ENCODE measurements at places on chromosomes 5 and 9.
A peak's percentile ranks its signal among the peaks of the same experiment; 100 is the strongest.

- DNase-seq, result no peak
Measured at GRCh38 chr5:126373375-126374108, 49.7 kb upstream of the GRAMD2B start.

DNA sequence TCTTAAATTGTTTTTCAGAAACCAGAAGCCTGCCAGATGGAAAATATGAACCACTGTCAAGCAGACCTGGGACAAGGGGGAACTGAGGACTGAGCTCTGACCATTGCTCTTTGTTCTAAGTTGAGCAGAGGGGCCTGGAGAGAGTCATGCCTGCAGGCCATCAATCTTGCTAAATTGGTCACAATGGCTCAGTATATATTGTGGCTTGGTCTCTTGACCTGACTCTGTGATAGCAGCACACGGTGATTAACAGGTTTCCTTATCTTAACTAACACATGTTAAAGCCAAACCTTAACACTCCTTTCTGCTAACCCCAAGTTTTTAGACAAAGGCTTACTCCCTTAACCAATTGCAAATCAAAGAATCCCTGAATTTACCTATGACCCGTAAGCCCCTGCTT is 1281.2 kb upstream of the NUDT12 start:
- no peak for DNase-seq

DNA sequence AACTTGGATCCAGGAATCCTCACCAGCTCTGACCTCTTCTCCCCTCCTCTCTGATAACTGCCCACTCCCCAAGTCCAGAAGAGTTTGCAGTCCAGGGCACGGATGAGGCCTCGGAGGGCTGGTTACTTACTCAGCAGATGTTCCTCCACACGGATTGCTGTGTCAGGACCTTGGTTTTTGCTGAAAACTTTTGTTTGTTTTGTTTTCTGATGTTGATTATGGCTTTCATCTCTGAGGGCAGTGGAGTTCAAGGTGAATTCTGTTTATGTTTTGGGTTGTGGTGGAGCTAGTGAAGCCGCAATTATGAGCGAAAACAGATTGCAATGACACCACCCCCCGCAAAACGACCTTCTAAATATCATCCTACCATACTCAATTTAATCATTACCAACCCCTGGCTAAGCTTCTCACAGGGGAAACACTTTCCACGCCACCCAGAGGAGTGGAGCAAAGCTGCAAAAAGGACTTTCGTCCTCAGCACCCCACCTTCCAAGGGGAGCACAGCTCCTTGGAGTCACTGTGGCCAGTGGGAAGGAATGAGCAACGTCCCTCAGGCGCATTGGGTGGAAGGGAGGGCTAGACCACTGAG is 92.7 kb upstream of the SAP30L start:
- no peak for DNase-seq

- DNase-seq, result no peak
Measured at GRCh38 chr5:72209147-72210115, 102.2 kb downstream of the MAP1B start.

DNA sequence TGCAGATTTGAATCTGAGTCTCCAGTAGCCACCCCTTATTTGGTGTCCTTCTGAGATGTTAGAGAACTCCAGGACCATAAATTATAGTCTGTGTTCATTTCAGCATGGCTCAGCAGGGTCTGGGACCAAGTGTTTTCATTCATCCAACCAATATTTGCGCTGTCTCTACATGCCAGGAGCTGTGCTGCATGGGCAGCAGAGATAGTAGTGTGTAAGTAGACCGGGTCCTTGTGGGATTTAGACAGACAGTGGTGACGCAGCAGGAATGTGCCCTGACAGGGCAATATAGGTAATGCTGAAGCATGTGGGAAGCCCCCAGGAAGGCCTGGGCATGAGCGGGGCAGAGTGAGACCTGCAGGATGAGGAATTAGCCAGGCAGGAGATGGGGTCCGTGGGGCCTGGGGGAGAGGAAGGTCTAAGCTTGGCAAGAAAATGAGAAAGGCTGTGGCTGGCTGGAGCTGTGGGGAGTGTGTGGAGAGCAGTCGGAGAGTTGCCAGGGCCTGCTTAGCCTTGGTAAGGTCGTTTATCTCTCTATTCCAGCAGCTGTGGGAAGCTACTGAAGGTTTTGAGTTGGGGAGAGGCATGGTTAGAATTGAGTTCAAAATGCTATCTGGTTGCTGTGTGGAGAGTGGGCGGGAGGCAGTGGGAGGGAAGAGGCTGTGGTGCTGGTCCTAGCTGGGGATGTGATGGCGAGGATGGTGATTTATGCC is 16.8 kb downstream of the STXBP1 start:
- no peak for DNase-seq

- DNase-seq, result no peak
Measured at GRCh38 chr5:137279521-137280231, 219.4 kb downstream of the SPOCK1 start.

DNA sequence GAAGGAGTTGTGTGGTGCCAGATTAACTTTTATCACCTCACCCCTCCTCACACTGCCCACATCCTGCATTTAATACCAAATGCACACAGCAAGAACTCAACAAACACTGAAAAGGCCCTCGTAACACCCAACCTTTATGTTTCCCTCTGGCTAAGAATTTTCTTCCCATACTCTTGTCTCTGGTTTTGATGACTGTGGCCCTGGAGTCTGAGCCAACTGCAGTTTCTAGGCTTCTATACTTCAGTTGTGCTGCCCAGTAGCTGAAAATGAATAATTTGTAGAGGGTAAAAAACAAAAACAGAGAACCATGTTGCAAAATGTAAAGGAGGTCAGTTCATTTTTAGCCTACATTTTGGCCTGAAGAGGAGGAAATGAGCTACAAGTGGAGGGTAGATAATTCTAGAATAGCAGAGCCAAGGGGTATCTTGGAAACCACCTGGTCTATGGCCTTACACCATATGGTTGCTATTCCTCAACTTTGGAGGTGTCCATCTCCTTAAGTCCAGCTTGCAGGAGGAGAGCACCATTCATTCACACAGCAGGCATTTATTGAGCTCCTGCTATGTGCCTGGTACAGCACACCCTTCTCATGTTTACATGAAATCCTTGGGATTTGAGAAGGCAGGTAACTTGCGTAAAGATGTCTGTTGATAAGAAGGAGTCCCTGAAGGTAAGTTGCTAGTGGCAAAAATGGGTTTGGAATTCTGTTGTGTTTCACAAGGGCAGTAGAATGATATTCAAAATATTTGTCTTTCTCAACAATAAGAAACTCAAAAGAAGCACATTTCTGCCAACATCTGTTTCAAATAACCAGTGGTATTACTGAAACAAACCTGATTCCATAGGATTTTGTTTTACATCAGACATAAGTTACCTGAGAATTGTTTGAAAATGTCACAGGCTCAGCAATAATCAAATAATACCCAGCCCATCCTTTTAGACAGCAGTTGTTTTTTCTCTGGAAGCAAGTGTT is 83.8 kb upstream of the TNFAIP8 start:
- no peak for DNase-seq

DNA sequence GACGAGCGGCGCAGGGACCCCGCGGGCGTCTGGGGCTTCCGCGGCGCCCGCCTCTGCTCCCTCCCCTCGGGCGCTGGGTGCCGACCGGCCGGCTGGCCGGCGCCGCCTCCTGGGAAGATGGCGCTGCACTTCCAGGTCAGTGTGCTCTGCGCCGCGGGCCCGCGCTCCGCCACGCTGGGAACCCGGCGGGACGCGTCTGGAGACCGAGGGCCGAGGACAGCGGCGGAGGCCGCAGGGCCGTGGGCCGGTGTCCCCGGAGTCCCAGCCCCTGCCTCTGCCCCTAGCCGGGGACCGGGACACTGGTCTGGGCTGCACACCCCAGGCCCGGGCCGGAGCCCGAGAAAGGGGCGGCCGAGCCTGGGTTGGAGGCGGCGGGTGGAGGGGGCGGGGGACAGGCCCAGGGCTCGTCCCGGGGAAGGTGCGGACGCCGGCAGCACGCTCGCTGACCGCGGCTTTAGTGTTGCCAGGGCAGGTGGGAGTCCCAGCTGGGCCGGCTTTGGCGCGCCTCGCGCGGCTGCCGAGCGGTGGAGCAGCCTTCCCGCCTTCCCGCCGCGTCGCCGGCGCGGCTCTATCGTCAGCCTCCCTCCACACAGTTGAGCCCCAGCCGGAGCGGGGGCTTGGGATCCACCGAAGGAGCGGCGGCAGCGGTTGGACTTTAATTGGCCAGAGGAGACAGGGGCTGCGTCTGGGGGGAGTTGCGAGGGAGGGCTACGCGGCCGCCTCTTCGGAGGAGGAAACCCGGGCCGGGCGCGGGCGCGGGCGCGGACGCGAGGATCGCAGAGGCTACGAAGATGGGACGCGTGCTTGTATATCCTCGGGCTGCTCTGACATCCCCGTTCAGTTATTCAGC is at the start of gene RANBP17:
TSS of gene RANBP17 (plus strand) at position 102 of the 850 bp plus-strand sequence.
- peak; percentile 21 for DNase-seq

Data from NCI-H1930 (cell line).